Lower lobe of right lung (tissue), 2 donors: ENCODE measurements at places on chromosomes 11 and 22.

- no peak for DNase-seq
Measured at GRCh38 chr11:28490773-28491382, 382.7 kb downstream of the METTL15 start.

- no peak for DNase-seq
Measured at GRCh38 chr22:24008381-24009226, 2.5 kb upstream of the CABIN1 start.

GRCh38 chr11:129922674-129923073, 27.3 kb upstream of the NFRKB start:
- no peak for DNase-seq

DNA sequence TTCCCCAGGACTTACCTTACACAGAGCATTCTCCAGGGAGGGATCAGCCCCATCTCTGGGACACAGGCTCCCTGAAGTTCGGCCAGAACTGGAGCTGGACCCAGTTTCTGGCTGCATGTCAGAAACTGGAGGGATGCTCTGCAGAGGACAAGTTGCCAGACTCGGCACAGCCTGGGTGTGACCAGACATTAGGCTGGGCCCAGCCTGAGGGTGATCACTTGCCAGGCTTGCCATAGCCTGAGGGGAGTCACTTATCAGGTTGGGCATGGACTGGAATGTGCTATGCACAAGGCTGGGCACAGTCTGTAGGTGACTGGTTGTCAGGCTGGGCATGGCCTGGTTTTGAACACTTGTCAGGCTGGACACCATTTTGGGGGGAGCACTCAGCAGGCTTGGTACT, 30.7 kb upstream of the STK33 start:
- no peak for DNase-seq

DNA sequence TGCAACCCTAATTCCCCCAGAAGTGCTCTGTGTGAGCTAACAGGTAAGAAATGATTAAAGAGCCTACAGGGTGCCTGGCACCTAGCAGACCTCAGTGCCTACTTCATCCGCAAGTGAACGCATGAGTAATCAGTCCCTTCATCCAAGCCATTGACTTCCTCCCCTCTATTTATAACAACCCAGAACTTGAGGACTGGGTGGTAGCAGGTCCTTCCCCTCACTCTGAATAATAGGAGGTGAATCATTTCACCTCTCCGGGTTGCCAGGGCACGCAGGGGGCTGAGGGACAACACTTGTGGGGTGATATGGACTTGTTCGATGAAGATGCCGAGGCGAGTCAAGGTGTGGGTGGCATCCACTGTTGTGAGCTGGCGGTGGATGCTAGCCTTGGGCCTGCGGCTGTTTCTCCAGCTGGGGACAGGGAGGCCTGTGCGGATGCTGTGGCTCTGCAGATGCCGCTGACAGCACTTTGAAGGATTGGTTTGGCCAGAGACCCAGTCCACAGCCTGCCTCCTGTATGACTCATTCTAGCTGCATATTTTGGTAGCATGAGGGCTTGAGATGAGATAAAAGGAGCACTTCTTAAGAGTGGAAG, 11.7 kb upstream of the SORL1-AS1 start:
- no peak for DNase-seq

DNA sequence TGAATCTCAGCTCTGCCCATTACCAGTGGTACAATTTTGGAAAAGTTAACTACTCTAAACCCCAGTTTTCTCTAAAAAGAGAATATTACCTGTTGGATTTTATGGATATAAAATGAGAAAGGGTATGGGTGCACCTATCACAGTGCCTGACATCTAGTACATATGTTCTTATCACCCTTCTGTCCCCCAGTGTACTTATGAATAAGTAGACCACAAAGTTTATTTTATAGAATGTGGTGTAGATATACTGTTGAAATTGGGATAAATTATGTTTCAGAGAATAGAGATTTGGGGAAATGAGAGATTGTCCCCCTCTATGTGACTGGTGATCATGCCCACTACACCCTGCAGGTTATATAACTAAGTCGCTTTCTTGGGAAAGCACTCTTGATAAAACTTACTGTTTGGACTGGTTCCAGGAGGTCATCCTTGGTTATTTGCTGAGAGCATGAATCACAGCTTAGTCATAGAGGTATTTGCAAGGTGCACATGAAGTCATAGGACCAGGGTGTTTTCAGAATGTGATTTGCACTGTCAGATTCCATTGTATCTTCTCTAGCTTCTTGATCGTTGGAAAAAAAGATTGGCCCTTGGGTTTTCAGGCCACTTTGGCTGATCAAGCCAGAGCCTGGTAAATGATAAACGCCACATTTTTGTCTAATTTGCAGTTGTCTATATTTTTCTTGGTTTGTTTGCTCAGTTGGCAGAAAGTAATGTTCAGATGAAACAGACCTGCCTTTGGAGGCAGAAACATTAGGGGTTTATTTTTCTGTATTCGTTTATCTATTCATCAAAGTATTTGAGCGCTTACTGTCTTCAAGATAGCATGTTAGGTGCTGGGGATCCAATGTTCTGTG, 21.3 kb downstream of the STX3 start:
- DNase-seq: no peak
